ENCODE measurements at places on chromosomes 1 and 21.

DNA sequence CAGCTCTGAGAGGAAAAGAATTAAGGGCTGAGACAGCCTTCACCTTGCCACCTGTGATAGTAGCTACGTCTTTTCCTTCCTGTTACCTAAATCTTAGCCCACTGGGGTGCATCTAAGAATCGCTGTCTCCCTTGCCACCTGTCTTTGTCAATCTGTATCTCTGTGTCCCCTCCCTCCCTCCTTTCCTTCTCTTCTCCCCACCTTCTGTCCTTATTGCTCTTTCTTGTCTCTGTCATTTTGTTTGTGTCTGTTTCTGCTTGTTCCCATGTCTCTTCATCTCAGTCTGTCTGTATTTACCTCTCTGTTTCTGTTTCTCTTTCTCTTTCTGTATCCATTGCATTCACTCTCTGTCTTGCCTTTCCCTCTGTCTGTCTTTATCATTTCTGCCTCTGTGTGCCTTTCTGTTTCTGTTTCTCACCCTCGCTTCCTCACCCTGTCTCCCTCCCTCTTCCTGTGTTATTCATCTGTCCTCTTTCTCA, 30.2 kb downstream of the SLC22A15 start:
- no peak for DNase-seq

DNA sequence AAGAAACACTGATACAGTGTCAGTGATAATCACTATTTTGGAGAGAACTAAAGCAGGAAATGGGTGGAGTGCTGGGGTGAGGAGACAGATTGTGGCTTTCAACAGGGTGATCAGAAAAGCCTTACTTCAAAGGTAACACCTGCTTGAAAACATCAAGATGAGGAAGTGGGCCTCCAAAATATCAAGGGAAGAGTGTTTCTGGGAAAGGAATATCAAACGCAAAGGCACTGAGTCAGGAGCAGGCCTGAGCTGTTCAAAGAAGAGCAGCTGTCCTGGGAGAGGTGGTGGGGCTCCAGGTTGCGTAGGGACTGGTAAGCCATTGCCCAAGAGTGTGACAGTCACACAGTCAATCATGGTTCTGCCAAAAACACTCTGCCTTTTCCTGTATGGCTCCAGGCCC, 47.1 kb upstream of the ATP1A1 start:
- no peak for DNase-seq

DNA sequence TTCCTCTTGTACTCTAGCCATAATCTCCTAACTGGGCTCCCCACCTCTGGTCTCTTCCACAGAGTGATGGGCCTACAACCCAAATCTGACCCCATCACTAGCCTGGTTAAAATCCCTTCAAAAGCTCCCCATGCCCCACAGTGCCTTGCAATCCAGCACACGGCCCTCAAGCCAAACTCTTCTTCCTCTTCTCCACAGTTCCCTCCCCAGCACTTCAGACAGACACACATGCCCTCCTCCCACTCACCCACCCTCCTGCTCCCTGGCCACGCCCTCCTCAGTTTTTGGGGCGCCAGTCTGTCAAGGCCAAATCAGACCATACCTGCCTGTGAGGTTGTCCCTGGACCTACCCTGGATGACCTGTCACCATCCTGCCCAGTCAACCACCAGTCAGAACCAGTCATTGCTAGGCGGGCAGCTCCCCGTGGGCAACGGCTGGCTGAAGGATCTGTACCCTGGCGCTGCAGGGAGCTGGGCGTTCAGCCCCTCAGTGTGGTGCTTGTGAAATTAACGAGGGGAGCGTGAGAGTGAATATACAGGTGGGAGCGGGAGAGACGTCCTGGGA, 753 bp downstream of the C1orf210 start:
- no peak for DNase-seq

GRCh38 chr1:9845914-9846313, 22.1 kb upstream of the CLSTN1 start:
- no peak for DNase-seq

DNA sequence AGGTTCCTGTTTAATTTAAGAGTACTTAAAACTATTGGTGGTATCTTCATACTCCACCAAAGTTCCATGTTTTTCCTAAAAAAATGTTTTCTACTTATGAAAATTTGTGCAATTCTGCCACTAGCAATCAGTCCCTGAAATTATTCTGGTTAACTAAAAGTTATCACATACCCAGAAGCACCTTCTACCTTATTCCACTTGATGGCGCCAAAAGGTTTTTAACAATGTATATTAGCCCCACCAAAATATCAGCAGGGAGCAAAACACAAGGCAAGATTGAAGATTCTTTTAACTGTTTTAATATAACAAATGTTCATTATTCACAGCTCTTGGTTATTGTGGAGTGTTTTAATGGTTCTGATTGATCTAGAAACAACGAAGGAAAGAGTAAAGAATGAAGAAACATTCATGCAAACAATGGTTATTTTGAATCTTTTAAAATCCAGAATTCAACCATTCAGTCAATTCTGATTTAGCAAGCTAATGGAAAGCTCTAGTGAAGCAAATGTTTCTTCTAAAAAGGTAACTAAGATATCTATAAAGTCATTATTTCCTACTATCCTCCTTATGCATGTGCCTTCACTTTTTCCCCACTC, 67.2 kb downstream of the TTLL7 start:
- peak; percentile 74 for DNase-seq

DNA sequence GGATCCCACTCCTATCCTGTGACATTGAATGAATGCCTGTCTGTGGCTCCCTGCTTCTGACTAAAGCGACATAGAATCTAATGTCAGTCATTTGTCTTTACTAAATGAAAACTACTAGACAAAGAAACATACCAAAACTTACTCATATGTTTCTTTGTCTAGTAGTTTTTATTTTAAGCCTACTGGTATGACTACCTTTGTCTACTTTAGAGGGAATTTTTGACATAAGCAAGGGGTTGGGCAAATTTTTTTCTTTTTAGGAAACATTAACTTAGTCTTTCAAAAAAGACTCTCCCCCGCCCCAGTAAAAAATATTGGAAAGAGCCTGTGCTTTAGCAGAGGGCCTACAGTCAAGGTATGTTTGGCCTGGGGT, 4.9 kb downstream of the NEK7 start:
- no peak for DNase-seq

GRCh38 chr21:18608226-18608625, 204.6 kb upstream of the TMPRSS15 start:
- no peak for DNase-seq

GRCh38 chr1:28322194-28322593, 6.6 kb upstream of the MED18 start:
- DNase-seq = no peak

DNA sequence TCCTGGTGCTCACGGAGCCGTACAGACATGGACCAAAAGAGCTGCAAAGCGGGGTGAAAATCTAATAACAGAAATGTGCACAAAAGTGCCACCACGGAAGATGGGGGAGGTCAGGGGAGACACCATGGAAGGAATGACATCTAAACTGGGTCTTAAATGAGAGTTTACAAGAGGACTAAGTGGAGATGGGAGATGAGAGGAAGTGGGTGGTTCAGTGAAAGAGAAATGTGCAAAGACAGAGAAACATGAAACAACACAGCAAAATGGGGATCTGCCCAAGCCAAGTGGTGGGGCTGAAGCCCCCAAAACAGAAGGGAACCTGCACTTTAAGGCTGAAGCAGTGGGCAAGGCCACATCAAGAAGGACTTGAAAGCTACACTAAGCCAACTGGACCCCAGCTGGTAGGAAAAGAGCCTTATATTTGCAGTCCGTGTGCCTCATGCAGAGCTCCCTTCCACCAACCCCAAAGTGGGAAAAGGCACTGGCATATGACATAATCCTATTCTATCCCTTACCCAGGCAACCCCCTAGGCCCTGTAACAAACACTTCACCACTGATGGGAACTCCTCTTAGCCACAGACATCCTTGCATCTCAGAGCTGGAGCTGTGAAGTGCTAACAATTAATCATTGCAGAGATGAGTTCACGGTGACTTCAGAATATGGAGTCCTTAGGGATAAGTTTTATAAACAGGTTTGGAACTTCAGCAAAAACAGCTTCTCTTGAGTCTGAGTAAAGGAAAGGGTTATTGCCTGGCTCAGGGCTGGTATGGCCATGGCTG, 198.6 kb upstream of the EDN2 start:
- DNase-seq = no peak

DNA sequence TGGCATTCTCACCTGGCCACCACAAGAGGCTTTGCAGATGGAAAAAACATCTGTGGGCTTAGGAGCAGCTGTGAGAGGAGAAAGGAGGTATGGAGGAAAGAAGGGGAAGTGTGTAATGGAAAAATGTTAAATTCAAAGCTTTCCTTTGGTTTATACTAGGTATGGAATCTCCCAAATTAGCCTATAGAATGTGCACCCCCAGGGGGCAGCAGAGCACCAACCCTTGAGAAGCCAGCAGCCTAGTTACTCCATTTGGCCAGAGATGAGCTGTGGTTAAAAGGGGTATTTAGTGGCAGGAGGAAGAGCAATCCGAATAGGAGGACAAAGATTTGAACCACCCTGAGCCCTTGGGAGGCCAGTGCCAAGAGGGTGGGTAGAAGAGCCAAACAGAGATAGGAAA, 97.5 kb upstream of the CTTNBP2NL start:
- peak; percentile 72 for DNase-seq

- no peak for DNase-seq
These were observed 252.1 kb downstream of the MATN1 start for GRCh38 chr1:30471307-30471706.

DNA sequence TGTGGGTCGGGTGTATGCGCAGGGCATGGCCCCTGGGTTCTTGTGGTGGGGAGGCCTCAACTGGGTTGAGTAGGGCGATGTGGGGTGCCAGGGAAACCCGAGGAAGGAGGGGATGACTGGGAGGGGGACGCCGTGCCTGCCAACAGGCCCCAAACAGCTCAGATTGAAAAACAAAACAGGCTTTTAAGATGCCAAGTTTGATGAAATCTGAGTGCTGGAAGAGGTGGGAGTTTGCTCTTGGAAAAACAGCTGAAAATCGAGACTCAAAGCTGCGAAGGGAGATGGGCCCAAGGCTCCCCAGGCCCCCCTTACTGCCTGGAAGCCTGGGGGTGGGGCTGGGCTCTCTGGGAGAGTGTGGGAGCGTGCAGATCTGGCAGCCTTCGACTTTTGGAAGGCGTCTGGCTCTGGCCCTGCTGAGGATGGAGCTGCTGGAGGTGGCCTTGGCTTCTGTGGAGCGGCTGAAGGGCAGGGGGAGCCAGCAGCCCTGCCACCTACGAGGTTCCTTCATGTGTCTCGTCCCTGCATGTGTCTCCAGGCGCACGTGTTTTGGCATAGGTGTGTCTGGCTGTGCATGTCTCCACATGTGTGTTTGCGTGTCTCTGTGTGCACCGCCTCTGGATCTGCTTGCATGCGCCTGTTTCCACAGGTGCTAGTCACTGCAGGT, 33.3 kb downstream of the PTPRF start:
- peak; percentile 24 for DNase-seq

DNA sequence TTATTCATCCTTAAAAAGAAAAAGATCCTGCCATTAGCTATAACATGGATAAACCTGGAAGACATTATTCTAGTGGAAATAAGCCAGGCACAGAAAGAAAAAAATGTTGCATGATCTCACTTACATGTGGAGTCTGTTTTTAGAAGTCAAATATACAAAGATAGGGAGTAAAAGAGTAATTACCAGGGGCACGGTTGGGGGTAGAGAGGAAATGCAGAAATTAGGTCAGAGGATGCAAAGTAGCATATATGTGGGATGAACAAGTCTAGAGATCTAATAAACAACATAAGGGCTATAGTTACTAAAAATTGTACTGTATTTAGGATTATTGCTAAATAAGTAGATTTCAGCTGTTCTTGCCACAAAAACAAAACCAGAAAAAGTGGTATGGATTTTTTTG, 61.4 kb upstream of the CD53 start:
- DNase-seq = no peak

Measured in fibroblast of pulmonary artery (primary cell).